ENCODE measurements at places on chromosomes 5 and 9. TPM values are rescaled to one million over a fixed set of nuclear protein-coding genes. Genes with fewer than 3 reads are reported as not detected.

- no peak for DNase-seq
These were observed 113.3 kb upstream of the SLC1A3 start for GRCh38 chr5:36492984-36493654.

DNA sequence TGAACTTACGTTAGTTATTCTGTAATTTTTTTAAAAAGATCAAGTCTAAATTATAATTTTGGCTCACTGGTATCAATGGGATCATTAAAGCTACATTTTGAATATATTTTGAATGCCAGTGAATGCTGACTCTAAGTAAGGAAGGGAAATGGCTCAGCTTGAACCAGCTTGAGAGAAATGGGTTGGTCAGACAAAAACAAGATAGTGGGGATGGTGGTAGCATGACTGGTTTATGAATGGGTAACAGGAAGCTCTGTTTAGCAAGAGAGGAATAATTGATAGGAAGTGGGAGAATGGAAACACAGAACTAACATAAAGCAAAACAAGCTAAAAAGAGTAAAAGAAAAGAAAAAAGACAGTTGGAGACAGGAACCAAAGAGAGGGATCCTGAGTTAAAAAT lies 220.2 kb downstream of the ADAMTS6 start:
- no peak for DNase-seq

DNA sequence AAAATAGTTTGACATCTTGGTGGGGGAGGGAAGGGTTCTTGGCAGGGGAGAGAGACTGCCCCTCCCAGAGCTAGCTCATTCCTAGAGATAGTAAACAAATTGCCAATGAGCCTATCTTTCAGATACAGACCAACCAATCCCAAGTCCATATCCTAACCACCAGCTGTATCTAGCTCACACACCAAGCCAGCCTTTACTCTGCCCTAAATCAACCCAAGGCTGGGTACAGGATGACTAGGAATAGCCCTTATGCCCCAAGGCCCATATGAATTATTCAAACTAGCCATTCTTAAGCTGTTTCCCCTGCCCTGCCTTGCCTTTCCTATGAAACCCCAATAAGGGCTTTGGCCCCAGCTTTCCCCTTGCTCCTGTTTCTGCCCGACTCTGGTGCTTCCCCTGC lies 281.3 kb upstream of the PANK3 start:
- DNase-seq = peak; percentile 13

GRCh38 chr9:68705531-68706362 lies 707 bp downstream of the PIP5K1B start:
- DNase-seq = peak; percentile 48

DNA sequence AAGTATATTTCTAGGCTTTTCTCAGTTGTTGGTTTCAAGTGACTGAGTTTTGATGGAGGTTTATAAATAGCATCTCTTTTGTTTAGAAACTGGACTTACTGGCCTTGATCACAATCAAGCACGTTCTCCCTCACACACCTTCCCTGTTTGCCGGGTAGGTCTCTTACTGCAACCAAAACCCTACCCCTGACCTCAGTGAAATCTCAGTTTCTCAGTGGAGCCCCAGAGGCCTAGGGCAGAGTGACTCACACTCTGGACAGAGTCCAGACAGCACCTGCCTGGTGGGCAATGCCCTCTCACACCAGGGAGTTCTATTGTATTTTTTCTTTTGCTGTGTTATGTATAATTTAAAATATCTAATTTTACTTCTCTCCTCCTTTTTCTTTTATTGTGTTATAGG lies 48.4 kb upstream of the EPB41L4B start:
- peak; percentile 19 for DNase-seq

ACTBL2 gene
- polyA plus RNA-seq = not detected

PCDHB10 gene
- polyA plus RNA-seq = 0.73 TPM

MEIKIN gene
- polyA plus RNA-seq = not detected

DNA sequence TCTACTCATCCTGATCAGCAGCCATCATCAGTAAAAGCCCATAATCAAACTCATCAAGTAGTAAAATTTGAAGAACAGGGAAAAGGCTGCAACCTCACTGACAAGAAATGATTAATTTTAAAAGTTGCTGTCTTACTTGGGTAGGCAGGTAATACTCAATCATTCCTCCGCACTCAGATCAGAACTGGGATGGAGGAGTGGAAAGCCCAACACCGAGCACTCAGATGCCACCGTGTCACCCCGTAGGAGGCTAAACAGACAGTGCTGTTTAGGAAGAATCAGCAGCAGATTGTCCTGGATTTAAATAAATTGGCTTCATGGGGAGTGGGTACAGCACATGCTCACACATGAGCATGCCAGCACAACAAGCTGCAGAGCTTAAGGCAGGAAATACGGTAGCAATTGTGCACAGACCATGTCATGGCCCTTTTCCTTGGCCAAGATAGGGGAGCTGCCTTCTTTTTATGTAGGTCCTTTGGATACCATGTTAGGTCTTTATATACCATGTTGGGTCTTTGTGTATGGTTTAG lies 92.6 kb upstream of the CDH6 start:
- DNase-seq = no peak

PHF2 gene
- polyA plus RNA-seq = 10.2 TPM

ANKRD34B gene
- not detected for polyA plus RNA-seq

GRCh38 chr5:103037673-103038455 lies 82.1 kb downstream of the GIN1 start:
- DNase-seq = no peak

EPB41L4A gene
- polyA plus RNA-seq = 10.2 TPM

LHX2 gene
- polyA plus RNA-seq = not detected

TLX3 gene
- not detected for polyA plus RNA-seq

DNA sequence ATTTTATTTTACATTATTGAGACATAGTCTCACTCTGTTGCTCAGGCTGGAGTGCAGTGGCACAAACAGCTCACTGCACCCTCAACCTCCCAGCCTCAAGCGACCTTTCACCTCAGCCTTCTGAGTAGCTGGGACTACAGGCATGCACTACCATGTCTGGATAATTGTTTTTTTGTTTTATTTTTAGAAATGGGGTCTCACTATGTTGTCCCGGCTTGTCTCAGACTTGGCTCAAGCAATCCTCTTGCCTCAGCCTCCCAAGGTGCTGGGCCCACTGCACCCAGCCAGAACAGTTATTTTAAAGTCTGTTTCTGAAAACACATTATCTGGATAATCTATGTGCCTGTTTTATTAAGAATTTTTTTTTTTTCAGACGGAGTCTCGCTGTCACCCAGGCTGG lies 62.0 kb downstream of the TEX10 start:
- DNase-seq = no peak

GPRIN1 gene
- polyA plus RNA-seq = 0.45 TPM

MUSK gene
- not detected for polyA plus RNA-seq

ISL1 gene
- polyA plus RNA-seq = not detected

SPATA31D4 gene
- not detected for polyA plus RNA-seq

- DNase-seq = peak; percentile 98
These were observed at the start of gene ZNF300 for GRCh38 chr5:150904479-150905311. ZNF300 (minus strand) TSS chr5:150904980; CDS start chr5:150903155, 1,825 bp downstream.

DNA sequence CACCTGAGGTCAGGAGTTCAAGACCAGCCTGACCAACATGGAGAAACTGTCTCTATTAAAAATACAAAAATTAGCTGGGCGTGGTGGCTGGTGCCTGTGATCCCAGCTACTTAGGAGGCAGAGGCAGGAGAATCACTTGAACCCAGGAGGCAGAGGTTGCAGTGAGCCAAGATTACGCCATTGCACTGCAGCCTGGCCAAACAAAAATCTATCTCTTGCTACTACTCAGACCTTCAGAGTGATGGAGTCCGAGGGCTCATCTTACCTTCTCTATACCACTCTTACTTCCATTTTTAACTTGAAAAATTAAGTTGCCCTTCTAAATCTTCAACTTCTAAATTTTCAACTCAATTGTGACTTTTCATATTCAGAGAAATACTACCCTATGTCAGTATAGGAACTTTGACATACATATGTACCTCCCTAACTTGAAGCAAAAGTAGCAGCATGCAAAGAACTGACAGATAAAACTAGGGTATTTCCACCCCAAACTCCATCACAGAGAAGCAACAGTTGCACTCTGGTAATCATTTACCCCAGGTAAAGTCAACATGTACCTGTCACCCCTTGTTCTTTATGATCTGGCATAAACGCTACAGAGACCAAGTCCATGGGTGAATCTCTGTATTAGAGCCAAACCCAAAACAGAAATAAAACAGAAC lies 11.4 kb downstream of the ZFAND5 start:
- DNase-seq = no peak

RPP25L gene
- 73.8 TPM for polyA plus RNA-seq

DNA sequence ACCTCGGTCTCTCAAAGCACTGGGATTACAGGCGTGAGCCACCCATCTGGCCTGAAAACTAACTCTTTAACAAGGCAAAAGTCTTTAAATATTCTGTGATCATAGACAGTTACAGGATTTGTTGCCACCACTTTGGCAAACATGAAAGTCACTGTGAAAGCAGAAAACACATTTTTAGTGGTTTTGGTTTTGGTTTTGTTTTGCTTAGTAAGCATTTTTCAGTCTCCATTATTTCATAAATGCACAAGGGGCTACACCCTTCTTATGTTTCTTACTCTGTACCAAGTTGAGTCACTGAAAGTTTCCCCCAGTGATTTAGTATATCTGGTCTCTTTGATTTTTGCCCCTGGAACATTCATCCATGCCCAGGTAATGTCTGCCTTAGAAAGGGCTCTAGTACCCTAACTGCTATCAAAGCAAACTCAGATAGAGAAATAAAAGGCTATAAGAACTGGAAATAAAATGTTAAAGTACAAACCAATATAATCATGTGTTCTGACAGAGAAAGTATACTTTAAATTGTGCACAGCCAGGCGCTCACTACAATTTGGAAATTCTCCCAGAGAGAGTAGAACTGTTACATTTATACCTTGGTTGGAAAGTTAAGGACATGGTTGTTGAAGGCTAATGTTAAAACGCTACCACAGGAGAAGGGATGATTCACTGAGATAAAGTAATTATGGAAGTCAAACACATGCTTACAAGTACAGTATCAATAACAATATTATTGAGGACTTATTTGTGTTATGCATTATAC lies 1022.5 kb upstream of the DMAC1 start:
- no peak for DNase-seq

DNA sequence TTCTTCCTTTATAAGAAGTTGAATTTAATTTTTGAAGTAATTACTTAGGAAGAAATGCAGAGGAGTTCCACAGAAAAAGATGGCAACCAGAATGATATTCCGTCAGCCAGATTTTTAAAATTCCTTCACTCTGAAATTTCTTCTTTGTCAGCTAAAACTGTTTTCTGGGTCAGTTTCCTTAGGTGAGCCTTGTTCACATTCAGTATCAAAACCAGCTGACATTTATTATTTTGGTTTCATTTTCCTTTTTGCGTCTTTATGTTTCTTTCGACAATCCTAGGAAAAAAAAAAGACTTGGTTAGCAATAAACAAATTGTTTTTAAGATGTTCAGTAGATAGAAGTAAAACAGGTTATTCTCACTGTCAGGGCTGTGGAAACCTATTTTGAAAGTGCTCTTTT lies 4.1 kb upstream of the IARS1 start:
- no peak for DNase-seq

GRCh38 chr9:128419061-128419925 lies 1.4 kb upstream of the CERCAM start:
- no peak for DNase-seq

DNA sequence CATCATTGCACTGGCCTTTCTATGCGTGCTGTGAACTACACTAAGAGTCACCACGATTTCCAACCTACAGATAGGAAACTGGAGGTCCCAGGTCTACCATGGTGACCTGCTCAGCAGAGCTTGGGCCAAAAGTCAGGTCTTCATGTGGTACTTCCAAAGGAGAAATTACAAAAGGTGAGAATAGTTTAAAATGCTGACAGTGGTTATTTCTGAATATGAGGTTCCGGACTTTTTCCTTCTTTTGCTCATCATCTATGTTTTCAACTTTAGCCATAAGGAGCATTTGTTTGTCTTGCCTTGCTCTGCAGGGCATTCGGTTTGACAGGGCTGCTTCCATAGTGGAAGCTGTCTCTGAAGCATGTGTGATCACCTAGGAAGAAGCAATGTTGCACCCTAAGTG lies 282.1 kb upstream of the IRX1 start:
- DNase-seq = no peak

GRIA1 gene
- polyA plus RNA-seq = not detected

DNA sequence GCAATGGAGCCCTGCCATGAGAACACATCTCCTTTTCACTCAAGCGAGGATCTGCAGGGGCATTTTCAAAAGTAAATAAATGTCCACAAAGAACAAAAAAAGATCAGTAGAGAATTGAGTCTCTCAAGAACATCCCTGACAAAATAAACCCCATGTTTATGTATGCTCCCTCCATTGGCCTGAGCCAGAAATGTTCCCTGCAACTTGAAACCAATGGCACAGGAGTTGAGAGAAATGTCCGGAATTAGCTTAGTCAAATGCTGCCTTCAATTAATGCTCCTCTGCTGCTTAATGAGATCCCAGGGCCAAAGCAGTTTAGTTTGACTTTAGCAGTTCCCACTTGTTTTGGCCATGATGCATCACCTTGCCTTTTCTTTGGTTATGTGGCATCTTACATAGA lies 238.3 kb downstream of the EBF1 start:
- no peak for DNase-seq

SMIM33 gene
- not detected for polyA plus RNA-seq

SLC6A3 gene
- 0.09 TPM for polyA plus RNA-seq

- no peak for DNase-seq
These were observed 105.5 kb upstream of the ZNF462 start for GRCh38 chr9:106757514-106757913.

GRCh38 chr5:821504-821903 lies 29.3 kb downstream of the ZDHHC11 start:
- DNase-seq = no peak

DNA sequence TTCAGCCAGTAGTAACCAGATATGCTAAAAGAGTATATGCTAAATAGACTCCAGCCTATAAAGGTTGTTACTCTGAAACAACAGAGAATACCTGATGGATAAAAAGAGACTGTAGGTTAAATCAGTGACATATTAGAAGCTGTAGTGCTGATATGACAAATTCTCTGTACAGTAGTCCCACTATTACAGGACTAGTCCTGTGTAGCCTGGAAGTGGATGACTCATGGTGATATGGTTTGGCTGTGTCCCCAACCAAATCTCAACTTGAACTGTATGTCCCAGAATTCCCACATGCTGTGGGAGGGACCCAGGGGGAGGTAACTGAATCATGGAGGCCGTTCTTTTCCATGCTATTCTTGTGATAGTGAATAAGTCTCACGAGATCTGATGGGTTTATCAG lies 276.2 kb upstream of the POU5F2 start:
- DNase-seq = no peak

DNA sequence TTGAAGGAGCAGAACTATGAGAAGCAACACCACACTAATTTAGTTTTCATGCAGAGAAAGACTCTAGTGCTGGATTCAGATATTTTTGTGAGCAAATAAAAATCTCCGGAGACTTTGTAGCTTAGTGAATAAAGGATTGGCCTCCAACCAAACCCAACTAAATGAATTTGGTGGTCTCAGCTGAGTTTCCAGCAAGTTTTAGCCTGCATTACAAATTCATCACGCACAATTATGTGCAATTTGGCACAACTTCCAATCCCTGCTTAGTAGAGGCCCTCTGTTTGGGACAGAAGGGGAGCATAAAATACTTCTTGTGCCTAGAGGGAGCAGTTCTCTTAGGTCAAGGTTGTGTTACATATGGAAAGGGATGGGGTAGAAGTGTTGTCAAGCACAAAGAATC lies 112.3 kb upstream of the ADAMTSL1 start:
- DNase-seq = no peak

NUTM2G gene
- polyA plus RNA-seq = not detected

GRCh38 chr5:11822598-11822997 lies 81.6 kb downstream of the CTNND2 start:
- DNase-seq = no peak

GRCh38 chr5:14048434-14048833 lies 94.7 kb upstream of the TRIO start:
- DNase-seq = no peak
